ENCODE measurements at places on chromosomes 5 and 9.

GRCh38 chr5:156684216-156684615 is 165.9 kb upstream of the PPP1R2B start:
- DNase-seq: no peak

DNA sequence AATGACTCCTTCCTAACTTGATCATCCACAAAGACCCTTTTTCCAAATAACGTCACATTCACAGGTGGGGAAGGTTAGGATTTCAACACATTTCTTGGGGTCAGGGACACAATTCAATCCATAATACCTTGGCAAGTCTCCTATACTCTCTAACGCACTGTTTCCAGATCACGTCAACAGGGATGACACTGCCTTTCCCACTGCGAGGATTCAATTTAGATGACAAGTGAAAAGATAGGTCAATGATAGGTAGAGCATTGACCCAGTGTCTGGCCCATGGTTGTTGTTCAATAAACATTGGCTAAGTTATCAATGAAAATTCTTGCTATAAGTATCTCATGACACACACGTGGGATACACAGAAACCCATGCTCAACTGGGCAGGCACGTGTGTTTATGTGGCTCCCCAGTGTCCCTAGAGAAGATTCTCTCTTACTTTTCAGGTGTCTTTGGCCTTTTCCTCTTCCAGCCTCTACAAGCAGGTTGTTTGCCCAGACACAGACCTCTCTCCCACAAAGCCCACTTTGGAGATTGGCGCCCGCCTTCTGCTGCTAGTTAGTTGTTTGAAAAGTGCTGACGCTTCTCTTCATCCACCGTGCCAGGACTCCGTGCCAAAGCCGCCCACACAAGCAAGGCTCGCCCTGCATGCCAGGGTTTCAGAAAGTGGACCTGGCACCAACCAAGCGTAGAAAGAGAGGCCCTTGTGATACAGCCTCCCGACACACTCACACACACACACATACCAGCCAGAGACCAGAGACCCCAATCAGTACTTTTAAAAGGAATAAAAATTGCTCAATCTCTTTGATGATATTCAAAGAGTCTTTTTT is 594.5 kb downstream of the BNC2 start:
- DNase-seq: peak; percentile 58

DNA sequence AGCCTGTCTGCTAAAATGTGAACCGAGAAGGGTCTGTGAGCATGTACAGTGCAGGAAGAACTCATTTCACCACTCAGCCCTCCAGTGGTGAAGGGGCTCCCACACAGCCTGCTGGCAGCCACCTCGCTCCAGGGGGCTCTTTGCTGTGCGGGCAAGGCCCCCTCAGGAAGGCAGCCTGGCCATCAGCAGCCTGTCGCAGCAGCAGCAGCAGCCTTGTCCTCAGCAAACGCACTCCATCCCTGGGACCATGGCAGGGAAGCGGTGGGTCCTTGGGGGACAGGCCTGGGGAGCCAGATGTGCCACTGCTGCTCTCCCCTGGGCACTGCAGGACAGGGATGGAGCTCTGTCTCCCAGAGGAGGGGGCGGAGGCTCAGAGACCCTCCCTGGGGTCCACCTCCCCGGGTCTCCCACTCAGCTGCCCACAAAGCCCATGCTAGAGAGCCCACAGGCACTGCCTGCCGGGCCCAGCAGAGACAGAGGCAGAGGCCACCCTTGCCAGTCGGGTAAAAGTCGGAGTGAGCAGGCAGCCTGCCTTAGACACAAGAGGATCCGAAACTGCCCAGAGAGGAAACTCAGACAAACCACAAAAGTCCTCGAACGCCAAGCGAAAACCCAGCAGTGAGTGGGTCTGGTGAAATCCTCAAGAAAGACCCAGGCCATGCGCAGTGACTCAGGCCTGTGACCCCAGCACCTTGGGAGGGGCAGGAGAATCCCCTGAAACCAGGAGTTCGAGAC is 8.0 kb downstream of the BRD3 start:
- peak; percentile 36 for DNase-seq

DNA sequence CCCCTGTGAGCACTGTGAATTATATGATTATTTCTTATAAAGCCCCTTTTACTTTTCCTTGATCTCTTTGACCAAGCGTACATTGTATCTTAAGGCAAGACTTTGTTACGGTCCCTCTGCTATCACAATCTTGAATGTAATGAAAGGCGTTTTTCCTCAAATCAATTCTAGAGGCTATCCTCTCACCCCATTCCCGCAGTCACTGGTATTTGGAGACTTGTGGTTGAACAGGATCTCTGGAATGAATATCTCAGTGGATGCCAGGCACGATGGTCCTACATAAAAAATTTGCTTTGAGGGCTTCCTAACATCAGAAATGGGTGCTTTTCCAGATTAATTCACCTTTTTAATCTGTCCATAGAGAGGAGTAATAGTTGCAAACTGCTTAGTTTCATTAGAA is 151.4 kb upstream of the PAPPA start:
- DNase-seq: no peak

- no peak for DNase-seq
Measured at GRCh38 chr5:147349241-147349640, 114.4 kb downstream of the STK32A start.

DNA sequence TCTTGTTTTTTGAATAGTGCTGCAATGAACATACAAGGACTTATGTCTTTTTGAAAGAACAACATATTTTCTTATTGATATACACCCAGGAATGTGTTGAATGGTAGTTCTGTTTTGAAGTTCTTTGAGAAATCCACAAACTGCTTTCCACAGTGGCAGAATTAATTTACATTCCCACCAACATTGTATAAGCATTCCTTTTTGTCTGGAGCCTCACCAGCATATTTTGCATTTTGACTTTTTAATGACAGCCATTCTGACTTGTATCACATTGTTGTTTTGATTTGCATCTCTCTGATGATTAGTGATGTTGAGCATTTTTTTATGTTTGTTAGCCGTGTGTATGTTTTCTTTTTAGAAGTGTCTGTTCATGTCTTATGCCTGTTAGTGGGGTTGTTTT is 524.9 kb downstream of the SEMA5A start:
- DNase-seq: no peak

GRCh38 chr5:59807806-59808205 is 85.7 kb downstream of the PDE4D start:
- no peak for DNase-seq

GRCh38 chr9:14198841-14199455 is 115.0 kb downstream of the NFIB start:
- DNase-seq: peak; percentile 45

DNA sequence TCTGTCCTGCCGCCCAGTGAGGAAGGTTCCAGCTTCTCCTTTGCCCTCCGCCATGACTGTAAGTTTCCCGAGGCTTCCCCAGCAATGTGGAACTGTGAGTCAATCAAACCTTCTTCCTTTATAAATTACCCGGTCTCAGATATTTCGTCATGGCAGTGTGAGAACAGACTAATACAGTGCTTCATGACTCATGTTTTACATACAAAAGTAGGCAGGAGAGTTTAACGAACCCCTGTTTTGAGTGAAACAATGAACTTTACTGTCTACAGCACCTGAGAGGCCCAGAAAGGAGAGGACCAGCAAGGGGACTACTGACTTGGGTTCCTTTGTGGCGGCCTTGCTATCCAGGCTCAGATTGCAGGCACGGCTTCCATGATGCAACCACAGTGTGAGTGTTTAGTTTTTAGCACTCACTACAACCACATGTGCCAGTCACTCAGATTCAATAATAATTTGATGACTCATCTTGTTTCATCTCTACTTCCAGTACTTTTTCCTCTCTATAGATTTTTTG is 139.1 kb upstream of the CLINT1 start:
- DNase-seq: no peak

- DNase-seq: peak; percentile 20
Measured at GRCh38 chr5:83471405-83472212, at the start of gene VCAN. TSS of gene VCAN (plus strand) at chr5:83471744. CDS start at chr5:83483519, 11,775 bp downstream.

DNA sequence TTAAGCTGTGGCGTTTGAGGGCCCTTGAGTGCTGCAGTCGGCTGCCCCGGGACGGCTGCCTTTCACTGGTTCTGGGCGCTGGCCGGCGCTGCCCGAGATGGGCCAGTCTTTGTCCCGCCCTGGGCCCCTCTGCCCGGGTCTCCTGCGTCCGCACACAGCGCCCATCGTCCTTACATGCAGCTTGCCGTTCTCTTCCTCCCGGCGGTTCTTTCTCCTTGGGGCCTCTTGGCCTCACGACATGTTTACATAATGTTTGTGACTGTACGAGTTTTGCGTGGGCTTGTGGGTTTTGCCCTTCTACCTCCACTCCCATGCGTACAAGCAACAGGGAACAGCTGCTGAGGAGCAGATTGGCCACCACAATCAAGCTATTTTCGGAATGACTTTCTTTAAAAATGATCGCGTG is 618 bp downstream of the TNPO1 start:
- peak; percentile 36 for DNase-seq

DNA sequence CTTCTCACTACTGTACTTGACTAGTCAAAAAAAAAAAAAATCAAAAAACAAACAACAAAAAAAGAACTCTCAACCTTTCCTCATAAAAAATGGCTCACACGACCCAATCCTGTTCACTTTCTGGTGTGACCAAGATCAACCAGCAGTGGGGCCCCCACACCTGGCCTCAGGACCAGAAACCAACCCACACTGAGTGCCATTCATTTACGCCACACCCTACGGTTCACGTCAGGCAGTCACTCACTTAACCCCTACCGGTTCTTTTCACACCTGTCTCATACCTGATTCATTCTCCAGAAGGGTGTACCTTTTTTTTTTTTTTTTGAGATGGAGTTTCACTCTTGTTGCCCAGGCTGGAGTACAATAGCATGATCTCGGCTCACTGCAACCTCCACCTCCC is 5.7 kb downstream of the SUSD1 start:
- no peak for DNase-seq

DNA sequence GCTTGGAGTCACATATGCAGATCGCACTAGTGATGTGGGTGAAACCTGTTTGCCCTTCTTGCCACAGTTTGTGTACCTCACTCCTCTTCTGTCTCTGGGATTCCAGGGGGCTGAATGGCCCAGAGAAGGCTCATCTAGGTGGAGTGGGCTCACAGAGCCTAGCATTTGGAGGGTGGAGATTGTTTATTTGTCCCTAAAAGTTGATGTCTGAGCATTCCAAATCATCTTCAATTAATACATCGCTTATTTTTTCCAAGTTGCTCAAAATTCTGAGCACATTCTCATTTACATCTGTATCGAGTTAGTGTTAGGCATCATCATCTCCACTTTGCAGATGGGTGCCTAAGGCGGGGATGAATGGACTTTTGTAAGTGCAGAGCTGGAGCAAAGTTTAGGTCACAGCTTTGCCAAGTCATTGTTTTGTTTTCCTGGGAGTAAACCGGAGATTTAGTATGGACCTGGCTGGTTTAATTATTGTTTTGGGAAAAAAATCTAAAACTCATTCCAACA is 2.0 kb downstream of the ABL1 start:
- DNase-seq: peak; percentile 53

GRCh38 chr5:166302166-166302565 is 1989.3 kb upstream of the WWC1 start:
- DNase-seq: no peak

GRCh38 chr9:135253305-135254004 is 166.0 kb downstream of the OLFM1 start:
- DNase-seq: no peak

GRCh38 chr5:82165740-82166530 is 112.2 kb downstream of the RPS23 start:
- DNase-seq: peak; percentile 23

GRCh38 chr5:132037353-132037752 is 23.1 kb upstream of the IL3 start:
- DNase-seq: no peak

DNA sequence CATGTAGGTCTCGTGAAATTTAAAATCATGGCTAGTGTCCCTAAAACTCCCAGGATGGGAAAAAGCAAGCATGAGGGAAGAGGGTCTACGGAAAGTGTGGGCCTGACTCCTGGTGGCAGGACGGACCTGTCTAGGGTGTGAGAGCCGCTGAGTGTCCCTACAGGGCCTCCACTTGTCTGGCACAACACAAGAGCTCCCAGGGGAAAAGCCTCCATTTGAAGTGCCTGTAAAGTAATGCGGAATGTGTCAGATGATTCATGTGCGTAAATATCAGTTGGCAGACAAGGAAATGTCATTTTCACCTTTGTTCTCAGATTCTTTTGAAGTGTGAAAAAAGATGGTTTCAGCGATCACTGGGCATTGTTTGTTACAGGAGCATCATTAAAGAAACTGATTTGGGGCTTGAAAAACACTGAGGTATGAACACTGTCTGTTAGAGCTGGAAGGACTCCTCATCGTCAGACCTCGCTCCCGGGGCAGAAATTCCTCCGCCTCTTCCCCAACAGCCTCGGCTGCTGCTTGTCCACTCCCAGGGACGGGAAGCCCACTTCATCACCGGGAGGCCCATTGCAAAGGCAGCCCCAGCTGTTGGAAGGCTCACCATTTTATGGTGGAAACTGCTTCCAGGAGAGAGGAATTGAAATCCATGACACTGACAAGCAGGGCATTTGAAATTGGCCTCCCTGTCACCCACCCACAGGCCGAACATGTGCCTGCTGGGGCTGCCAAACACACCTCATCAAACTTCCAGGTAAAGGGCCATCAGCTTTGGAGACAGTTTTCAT is 240.8 kb downstream of the FSTL4 start:
- no peak for DNase-seq

DNA sequence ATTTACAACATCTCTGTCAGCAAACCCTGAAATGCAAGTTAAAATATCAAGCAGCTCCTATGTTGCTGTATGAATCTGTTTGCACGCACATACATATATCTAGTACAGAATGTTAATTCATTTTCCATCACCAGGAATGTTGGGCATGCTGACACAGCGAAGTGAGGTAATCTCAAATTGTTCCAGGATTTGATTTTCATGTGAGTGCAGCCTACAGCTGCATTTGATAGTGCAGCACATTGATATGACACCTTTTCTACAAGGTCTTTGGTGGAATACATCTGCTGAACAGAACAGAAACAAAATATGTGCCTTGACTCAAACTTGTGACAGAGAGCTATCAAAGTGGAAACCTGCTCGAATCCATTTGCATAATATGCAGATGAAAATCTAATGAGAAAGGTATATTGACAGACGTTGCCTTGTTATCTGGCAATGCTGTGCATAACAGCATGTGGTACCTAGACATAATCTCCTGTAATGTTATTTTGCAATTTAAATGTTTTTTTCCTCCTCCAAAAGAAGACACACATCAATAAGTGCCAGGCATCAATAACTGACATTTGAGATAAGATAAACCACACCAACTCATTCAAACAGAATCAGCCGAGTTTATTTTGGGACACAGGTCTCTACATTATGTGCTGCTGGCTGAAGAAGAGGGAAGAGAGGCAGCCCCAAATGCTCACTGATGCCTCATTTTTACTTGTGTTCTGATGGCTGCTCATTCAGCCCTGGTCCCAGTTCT is 512.2 kb downstream of the ZNF608 start:
- DNase-seq: no peak

- DNase-seq: no peak
Measured at GRCh38 chr9:727767-728166, 113.7 kb upstream of the DMRT1 start.

All from substantia nigra (tissue), 51 donors.